Chondrocyte (in vitro differentiated cells): ENCODE measurements at places on chromosomes 2 and 18. TPM values are rescaled to one million over a fixed set of nuclear protein-coding genes. Genes with fewer than 3 reads are reported as not detected.
A peak's percentile ranks its signal among the peaks of the same experiment; 100 is the strongest.

The AQP12A gene
- total RNA-seq, result not detected in 3 replicates

GRCh38 chr2:157785866-157786662 lies 90.1 kb downstream of the ACVR1 start:
- DNase-seq, result no peak

DNA sequence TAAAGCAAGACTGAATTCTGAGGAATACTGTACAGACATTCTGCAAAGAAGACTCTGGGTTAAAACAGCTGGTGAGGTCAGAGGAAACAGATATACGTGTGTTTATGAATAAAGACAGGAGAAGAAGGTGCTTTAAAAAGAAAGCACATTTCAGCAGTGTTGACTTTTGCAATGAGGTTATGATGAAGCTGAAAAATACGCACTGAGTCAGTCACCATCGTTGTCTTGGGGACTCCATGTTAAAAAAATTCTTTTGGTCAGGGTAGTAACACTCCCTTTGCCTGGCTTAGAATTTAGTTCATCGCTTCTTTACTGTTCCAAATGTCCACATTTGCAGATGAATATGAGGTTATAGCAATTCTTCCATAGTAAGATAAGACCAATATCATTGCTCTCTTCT lies 1049.0 kb downstream of the TSN start:
- no peak for DNase-seq

GRCh38 chr2:158723921-158724802 lies 71.0 kb upstream of the DAPL1 start:
- DNase-seq, result no peak

DNA sequence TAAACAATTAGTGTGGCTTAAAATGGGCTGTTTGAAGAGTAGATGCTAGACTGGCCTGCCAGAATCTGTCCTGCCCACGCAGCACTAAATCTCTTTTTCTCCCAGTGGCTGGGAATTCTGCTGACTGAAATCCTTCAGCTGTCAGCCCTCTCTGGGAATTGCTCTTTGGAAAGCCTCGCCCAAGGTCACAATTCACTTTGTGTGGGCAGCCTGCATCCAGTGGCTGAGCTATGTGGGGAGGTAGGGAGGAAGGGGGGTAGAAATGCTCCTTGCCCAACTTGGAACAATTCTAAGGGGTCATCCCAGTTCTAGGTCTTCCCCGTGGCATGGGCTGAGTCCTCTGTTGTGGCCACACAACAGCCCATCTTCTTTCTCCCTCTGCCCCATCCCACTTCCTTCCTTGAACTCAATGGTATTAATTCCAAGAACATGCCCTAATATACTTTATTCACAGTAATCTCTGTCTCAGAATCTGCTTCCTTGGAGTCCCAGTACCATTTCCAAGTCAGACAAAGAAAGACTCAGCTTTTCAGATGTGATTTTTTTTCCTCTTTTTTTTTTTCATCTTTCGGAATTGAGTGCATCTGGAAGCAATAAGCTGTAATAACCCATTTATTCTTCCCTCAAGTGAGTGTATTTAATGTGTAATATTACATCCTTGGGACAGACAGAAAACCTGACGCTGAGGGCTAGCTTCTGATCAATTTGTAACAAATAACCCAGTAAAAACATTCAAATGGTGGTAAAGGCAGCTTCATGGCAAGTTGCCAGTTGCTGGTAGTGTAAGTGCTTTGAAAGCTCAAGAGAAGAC lies 189.4 kb downstream of the GPD2 start:
- DNase-seq, result no peak

DNA sequence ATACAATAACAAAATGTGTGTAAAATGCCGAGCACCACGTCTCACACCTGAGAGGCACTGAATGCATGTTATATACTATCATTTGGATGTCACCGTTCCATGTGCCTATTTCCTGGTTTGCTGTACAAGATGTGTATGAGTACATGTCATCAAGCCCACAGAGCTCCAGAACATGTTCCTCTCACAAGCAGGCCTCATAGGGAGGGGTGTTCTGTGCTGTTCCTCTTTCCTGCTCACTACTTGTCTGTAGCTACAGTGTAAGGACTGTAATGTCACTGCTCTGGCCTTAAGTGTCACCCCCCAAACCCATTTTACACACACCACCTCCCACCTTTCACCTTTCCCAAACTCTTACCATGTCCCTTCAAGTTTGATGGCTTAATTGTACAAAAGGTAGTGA lies 1.8 kb downstream of the AFF3 start:
- DNase-seq, result no peak

DNA sequence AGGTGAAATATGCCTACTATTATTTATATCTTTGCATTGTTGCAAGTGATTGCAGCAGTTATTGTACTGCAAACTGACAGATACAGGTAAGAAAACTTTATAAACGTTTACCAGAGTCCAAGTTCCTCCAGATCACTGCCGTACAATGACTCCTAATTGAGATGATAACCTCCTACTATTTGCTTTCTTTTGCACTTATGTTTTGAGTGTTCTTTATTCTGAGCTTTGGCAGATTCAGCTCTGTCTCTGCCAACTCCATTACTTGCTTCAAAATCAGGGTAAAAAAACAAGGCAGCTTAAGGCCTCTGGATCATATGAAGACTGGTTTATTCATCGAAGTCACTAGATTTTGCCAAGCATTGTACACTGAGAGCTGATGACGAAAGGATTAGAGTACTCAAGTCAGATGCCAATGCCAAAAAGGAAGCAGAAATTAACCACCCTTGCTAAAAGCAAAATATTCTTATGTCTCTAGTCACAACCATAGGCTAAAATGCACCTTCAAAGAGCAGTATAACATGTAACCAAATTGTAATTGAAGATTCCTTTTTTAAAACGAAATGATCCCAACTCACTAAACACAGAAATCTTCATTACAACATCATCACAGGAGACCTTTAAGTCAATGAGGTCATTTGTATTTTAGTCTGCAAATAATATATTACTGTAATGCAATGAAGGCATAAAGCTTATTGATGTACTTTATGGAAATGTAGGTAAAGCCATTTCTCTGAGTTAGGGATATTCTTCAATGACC lies 10.5 kb upstream of the IKZF2 start:
- DNase-seq, result no peak

- no peak for DNase-seq
These were observed 135.6 kb downstream of the RTN4 start for GRCh38 chr2:54914637-54915036.

GRCh38 chr18:47323158-47323557 lies 71.7 kb upstream of the SKOR2 start:
- DNase-seq, result no peak

The SALL3 gene
- not detected in 3 replicates for total RNA-seq

The CCDC178 gene
- not detected in 3 replicates for total RNA-seq

- no peak for DNase-seq
These were observed 3.3 kb downstream of the INPP5D start for GRCh38 chr2:233063269-233063975.

DNA sequence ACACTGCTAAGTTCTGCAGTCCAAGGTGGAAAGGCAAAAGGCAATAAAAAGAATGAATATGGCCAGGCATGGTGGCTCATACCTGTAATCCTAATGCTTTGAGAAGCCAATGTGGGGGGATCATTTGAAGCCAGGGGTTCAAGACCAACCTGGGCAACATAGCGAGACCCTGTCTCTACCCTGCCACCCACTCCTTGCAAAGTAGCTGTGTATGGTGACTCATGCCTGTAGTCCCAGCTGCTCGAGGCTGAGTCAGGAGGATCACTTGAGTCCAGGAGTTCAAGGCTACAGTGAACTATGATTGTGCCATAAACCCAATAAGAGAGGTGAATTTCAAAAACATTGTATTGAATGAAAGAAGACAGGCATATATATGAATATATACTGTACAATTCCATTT lies 2.4 kb downstream of the MYL12B start:
- no peak for DNase-seq

The DTNA gene
- total RNA-seq, result 3.7 to 5.8 TPM (median 3.7 TPM) in 3 replicates

- no peak for DNase-seq
These were observed 8.8 kb downstream of the NMUR1 start for GRCh38 chr2:231521443-231521842.

The ABCG8 gene
- not detected in 3 replicates for total RNA-seq

- DNase-seq, result peak; percentile 50
These were observed 2.1 kb upstream of the PCBP1 start for GRCh38 chr2:70084973-70085710.

- DNase-seq, result no peak
These were observed 20.1 kb upstream of the TNP1 start for GRCh38 chr2:216879727-216880508.

The SIX3 gene
- total RNA-seq, result not detected in 3 replicates

The SRD5A2 gene
- not detected in 3 replicates for total RNA-seq

The CAVIN2 gene
- total RNA-seq, result 1.8 to 5.7 TPM (median 2.2 TPM) in 3 replicates

The CD8A gene
- total RNA-seq, result not detected in 3 replicates

DNA sequence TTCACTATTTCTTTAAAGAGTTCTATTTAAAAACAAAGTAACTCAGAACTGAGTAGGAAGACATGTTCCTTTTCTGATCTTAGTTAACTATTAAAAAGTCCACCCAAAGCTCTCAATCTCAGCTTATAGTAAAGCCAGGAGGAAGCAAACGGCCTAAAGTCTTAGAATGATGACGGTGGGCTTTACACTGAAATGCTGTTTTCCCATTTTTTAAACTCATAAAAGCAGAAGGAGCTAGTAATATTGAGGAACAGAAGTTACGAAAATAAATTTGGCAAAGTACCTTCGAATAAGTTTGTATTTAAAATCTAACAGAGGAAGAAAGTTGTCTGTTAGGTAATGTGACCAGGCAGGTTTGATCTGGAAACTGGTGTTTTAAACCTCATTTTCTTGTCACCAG lies 111.1 kb downstream of the ZNF532 start:
- DNase-seq, result no peak

The FAM237A gene
- not detected in 3 replicates for total RNA-seq

- DNase-seq, result no peak
These were observed 67.4 kb downstream of the KLHL29 start for GRCh38 chr2:23452372-23452771.

DNA sequence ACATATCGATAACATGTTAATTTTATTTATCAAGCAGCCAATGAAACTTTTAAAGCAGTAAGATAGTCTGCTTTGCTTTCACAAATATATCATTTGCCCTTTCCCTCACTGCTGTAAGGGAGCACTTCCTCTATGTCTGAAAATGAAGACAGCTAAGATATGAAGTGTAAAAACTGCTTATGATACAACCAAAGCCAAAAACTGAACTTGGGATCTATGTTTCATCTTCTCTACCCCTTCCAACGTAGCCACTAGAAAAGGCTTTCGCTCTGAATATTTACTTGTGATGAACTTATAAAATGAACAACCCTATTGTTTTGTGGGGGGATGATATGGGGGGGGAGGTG lies 140.3 kb downstream of the TCF4 start:
- no peak for DNase-seq

The MAP3K19 gene
- not detected in 3 replicates for total RNA-seq

DNA sequence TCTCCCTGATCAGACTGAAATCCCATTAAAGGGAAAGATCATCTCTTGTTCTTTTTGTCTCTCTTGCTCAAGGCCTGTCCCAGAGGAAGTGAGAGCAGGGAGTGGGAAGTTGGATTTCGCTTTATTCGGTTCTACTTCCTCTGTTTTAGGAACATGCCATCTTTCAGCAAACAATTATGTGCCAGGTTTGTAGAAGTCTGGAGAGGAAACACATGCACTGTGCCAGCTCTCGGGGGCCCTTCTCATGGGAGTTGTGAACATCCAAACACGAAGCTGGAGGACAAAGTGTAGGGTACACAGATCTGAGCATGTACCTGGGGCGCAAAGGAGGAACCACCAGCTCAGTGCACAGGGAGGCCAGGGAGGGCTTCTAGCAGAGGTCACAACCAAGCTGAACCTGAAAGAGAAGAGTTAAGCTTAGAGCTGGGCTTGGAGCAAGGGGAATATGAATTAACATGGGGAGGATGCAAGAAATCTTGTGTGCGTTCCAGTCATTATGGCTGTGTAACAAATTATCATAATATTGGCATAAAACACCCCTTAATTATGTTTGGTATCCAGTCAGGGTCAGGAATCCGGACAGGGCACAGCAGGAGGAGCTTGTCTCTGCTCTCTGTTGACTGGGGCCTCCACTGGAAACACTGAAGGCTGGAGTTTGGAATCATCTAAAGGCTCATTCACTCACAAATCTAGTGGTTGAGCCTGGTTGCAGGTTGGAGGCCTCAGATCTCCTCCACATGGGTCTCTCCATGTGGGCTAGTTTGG lies 128.6 kb downstream of the ZFP36L2 start:
- DNase-seq, result no peak

DNA sequence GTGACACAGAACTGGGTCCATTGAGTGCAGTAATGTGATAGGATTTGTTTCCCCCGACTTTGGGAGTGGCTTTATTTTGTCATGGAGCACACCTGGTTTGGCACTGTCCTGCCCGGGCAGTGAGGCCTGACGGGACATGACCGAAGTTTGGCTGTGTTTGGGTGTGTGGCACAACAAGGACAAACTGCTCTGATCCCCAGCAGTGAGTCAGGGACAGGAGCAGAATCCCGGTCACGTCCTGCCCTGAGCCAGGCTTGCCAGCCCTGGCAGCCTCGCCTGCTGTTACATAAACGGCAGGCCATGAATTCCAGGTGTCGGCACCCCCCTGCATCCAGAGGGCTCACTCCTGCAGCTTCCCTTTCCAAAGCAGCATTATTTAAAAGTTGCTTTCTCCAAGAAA lies 45.7 kb downstream of the IMPA2 start:
- DNase-seq, result peak; percentile 37

GRCh38 chr2:183011743-183012142 lies 26.5 kb downstream of the NCKAP1 start:
- DNase-seq, result no peak

GRCh38 chr18:63344918-63345317 lies 22.1 kb downstream of the KDSR start:
- no peak for DNase-seq

The TUBB8B gene
- not detected in 3 replicates for total RNA-seq

The C2orf15 gene
- total RNA-seq, result 0.17 to 0.26 TPM in 2 of 3 replicates, not detected in the other

GRCh38 chr18:45828917-45829811 lies 3.7 kb downstream of the SIGLEC15 start:
- DNase-seq, result peak; percentile 63

The TDRD15 gene
- total RNA-seq, result 0.07 to 0.12 TPM (median 0.10 TPM) in 3 replicates

GRCh38 chr2:241882091-241882625 lies 12.6 kb downstream of the RTP5 start:
- no peak for DNase-seq

DNA sequence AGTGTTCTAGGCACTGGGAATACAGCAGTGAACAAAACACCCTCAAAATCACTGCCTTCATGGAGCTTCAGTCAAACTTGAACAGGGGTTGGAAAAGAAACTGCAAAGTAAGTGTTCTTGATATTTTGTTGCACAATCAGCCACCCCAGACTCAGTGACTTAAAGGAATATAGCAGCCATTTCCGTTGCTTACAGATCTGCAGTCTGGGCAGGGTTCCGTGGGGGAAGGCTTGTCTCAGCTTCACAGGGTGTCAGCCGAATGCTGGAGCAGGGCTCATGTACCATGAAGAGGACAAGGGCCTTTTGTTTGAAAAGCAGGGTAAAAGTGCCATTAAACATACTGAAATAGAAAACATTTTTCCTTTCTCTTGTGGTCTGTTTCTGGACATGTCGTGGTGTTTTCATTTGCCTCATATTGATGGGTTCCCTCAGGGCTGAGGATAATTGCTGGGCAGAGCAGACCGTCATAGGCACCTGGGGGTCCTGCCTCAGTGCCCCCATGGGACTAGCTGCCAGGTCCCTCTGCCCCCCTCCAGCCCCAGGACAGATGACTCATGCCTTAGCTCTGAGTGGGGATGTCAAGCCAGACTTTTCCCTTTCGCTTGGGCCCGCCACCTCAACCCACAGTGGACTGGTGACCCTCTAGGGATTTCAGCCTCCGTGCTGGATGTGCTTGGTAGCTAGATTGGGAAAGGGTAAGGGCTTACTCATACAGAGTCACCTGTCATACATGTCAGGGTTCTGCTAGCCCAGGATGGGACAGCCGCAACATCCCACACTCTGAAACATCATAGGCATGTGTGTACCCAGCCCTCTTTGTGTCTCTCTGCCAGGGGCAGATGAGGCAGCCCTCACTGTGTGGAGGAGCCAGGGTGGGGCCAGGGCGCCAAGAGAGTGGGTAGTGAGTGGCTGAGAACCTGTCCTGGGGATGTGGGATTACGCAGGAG lies 96.5 kb downstream of the PTPRM start:
- DNase-seq, result no peak
